Activated T-cell treated with anti-CD3 and anti-CD28 coated beads for 24 hours (primary cell): ENCODE measurements at places on chromosomes 16 and 17.

- peak; percentile 43 for DNase-seq
Observed at GRCh38 chr17:78736526-78737079, 45.5 kb downstream of the CYTH1 start.

GRCh38 chr16:29678691-29679267 lies at the start of gene QPRT:
QPRT (plus strand) TSS chr16:29679180; CDS start chr16:29679198, 18 bp downstream.
- no peak for DNase-seq

- DNase-seq = peak; percentile 63
Observed at GRCh38 chr17:78133971-78134898, 3.7 kb downstream of the TMC8 start.

GRCh38 chr17:20784100-20784665 lies 204.7 kb downstream of the CDRT15L2 start:
- DNase-seq = no peak
